ENCODE measurements at places on chromosomes 2 and 18.

DNA sequence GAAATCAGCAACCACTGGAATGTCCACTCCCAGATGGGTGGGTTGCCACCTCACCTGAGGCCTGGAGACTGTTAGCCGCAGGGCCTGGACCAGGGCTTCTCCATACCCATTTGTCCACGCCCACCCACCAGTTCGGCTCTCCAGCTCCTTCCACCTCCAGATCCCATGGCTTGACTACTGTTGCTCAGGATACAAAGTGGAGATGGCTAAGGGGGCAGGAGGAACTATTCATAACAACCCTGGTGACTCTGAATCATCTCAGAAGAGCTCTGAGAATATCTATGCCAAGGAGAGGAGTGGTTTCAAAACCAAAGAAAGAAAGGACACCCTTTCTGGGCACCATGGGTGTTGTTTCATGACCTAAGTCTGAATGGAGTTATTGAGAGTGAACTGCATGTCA is 145.8 kb downstream of the LAMA3 start:
- no peak for DNase-seq

DNA sequence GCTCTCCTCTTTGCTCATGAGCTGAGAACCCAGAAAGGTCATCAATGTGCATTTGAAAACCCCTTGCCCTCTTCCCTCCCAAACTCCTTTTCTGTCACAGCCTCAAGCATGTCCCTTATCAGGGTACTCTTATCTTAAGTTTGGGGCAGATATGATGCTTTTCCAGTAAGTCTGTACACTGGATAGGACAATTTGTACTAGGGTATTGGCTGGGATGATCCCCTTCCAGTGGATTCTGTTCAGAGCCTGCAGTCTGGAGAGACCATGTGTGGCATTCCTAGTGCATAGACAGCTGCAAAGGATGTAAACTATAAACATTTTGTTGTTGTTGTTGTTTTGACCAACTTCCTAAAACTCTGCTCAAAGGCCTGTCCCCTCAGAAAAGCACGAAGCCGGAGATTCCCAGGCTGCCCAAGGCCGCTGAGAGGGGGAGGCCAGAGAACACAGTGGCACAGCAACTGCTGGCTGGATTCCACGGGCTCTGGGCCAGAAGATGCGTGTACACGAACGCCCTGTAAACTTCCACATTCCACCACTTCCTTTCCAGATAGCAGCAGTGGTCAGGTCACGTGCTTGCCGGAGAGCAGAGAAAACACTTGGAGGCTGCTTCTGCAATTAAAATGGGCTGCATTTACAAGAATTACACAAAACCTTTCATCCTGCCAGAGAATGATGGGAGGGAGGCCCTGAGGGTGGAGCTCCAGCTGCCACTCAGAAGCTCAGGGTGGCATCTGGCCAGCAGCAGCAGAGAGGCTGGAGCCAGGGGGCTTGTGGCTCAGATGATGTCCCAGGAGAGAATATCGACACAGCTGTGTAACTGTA is 42.1 kb downstream of the BMP10 start:
- peak; percentile 57 for DNase-seq

DNA sequence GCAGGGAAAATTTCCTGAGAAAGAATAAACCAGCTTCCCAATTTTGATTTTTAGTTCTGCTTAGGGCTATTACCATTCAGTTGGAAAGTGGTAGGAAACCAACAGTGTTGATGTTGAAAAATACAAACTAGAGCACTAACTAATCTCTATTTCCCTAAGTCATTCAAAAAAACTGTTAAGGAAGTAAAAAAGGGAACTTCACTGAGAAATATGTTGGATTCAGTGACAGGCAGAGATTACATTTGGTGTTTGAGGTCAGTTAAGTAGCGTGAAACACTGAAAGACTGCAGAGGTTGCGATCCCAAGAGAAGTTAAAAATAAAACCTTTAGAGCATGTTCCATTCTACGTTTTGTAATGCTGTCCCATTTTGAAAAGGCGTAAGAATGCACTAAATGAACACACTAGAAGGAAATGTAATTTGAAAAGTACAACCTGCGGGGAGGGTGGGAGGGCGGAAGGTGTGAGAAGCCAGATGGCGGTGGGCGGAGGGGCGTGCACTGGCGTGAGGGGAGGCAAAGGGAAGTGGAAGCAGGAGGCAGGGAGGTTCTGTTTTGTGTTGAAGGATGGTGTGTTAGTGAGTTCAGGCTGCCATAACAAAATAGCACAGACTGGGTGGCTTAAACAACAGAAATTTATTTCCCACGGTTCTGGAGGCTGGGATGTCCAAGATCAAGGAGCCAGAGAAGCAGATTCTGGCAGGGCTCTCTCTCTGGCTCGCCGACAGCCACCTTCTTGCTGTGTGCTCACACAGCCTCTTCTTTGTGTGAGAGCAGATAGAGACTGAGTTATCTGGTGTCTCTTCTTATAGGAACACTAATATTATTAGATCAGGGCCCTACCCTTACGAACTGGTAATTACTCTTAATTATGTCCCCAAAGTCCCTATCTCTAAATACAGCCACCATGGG is 94.3 kb upstream of the KCTD1 start:
- no peak for DNase-seq

DNA sequence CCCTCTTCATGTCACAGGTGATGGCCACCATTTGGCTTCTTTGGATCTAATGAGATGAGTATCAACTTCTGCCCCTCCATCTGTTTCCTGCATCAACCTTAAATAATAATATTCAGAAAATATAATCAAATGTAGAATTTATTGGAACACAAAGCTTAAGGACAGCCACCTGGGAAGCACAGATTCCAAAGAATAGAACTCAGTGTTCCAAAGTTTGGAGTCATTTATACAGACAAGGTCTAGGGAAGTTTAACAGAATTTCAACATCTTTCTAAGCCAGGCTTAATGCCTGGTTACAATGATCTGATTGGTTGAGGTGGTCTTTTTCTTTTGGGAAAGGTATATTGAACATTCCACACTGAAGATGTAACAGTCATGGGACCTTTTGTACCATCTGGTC is 218.0 kb upstream of the PIEZO2 start:
- DNase-seq = no peak

GRCh38 chr18:51861046-51861445 is 479.0 kb upstream of the DCC start:
- no peak for DNase-seq

GRCh38 chr18:2471523-2471922 is 99.8 kb downstream of the METTL4 start:
- DNase-seq = no peak

GRCh38 chr2:11343650-11344341 is 640 bp downstream of the ROCK2 start:
- peak; percentile 39 for DNase-seq

- DNase-seq = no peak
Measured at GRCh38 chr2:238286551-238286950, 1.9 kb downstream of the PER2 start.

- no peak for DNase-seq
Measured at GRCh38 chr2:201174687-201175086, 8.3 kb upstream of the CASP10 start.

- no peak for DNase-seq
Measured at GRCh38 chr18:45519411-45520280, 95.6 kb upstream of the SLC14A2 start.

GRCh38 chr2:76625101-76625500 is 897.1 kb downstream of the LRRTM4 start:
- no peak for DNase-seq

- peak; percentile 33 for DNase-seq
Measured at GRCh38 chr2:205868773-205869333, 186.6 kb downstream of the NRP2 start.

- DNase-seq = peak; percentile 61
Measured at GRCh38 chr2:10332402-10333246, 29.9 kb downstream of the HPCAL1 start.

DNA sequence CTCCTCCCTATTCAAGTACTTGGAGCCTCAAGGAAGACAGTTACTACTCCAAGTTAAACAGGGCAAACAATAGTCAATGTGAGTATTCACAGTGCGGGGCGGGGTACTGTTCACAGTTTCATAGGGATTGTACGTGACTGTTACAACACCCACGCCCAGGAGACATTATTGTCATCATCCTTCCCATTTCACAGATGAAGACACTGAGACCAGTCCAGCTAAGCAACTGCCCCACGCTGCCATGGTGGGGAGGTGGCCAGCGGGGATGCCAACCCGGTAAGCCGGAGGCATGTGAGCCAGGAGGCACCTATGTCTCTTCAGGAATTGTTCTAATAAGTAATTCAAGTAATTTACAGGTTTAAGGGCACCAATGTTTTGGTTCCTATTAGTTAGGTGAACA is 982 bp downstream of the HJURP start:
- no peak for DNase-seq

- DNase-seq = no peak
Measured at GRCh38 chr2:53467467-53468180, 300.0 kb upstream of the CHAC2 start.

DNA sequence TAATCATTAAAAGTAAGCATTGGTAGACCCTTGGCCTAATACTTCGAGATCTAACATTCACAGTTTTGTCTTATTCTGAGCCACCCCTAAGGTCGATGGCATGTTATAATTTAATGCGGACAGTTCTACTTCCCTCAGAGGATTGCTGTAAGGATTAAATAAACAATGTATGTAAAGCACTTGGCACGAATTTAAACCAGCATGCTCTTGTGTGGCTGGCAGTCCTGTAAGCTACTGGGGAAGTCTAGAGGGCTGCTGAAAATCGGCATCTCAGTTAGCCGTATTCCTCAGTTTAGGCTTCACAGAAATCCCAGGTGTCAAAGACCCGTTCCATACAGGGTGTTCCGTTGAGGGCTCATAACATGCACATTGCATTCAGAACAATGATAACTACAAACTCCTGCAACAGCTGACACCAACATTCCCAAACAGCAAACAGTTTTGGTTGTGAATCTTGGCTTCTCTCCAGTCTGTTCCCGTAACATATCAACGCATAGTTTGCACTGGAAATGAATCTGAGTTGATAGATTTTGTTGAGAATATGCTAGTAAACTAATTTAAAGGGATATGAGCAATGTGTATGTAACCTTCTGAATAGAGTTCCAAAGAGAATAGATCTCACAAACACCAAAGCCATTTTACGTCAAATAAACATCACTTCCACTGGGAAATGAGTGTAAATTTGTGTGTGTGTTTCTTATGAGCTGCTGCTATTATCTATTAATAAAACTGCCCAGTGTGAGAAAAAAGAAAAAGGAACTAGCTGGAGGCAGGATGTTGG is 52.2 kb upstream of the ACKR3 start:
- no peak for DNase-seq

GRCh38 chr2:176560296-176560695 is 291.1 kb downstream of the MTX2 start:
- DNase-seq = no peak

- DNase-seq = no peak
Measured at GRCh38 chr18:44737623-44738022, 56.9 kb downstream of the SETBP1 start.

GRCh38 chr18:45792506-45793263 is 32.8 kb upstream of the SIGLEC15 start:
- DNase-seq = no peak

DNA sequence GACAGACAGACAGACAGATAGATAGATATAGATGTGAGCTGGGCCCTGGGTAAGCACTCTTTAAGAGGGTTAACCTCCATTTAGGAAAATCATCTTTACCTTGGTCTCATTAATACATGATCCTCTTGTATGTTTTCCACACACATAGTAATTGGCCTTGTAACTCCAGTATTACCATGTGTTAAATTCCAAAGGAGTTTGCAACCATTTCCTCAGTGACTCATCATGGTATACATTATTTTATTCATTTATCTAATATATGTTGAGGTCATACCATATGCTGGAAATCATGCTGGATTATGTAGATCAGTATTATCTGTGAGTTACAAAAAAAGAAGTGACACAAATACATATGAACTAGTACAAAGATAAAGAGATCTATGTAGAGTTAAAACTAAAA is 504.3 kb downstream of the DCC start:
- no peak for DNase-seq

GRCh38 chr18:61471541-61471940 is 138.3 kb downstream of the CDH20 start:
- DNase-seq = no peak

DNA sequence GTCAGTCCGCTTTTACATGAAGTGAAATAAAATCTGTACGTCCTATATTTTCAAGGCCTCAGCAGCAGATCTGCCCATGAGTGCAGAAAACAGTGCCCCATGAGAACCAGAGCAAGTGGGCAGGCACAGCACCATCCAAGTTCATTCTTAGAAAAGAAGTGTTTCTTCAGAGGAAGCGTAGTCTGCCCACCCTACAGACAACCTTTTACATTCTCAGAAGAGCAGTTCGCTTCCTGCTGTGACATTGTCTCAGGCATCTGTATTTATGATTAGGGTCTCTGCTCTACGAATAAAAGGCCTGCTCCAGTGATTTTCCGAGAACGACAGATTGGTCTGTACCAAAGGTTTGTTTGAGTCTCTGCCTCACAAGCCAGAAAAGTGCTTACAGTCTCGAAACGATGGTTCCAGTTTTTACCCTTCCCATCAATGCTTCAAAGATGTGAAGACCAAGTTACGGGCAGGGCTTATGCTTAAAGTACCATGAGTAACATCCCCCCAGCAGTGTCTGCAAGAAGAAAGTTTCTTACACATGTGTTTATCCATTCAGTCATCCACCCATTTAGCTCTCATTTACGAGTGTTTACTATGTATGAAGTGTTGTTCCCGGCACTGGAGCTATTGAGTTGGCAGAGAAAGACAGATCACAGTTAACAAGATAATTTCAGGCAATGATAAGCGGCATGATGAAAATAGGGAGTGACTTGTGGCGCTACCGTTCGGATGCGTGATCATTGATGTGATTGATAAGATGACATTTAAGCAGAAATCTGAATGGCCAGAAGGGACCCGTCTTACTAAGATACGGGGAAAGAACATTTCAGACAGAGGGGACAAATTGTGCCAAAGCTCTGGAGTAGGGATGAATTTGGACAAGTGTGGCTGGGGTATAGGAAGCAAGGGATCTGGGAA is 31.4 kb upstream of the CTLA4 start:
- DNase-seq = no peak

DNA sequence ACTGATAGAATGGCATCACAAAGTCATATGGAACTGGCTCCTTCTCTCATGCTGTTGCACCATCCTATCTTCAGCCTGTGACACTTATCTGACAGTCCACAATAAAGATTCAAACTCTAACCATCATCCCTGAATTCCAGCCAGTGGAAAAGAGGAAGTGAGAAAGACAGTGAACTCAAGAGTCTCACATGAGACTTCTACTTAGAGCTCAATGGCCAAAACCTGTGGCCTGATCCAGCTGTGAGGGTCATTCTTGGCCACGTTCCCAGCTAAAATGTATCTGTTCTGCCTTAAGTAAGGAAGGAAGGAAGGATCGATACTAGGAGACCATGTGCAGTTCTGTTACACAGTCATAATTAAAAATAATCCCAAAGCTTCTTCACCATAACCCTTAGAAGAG is 73.6 kb downstream of the RND3 start:
- no peak for DNase-seq

- DNase-seq = no peak
Measured at GRCh38 chr18:53605198-53605597, 619.3 kb downstream of the MBD2 start.
